Iris pigment epithelial cell (primary cell): ENCODE measurements at places on chromosomes 7 and 10.

DNA sequence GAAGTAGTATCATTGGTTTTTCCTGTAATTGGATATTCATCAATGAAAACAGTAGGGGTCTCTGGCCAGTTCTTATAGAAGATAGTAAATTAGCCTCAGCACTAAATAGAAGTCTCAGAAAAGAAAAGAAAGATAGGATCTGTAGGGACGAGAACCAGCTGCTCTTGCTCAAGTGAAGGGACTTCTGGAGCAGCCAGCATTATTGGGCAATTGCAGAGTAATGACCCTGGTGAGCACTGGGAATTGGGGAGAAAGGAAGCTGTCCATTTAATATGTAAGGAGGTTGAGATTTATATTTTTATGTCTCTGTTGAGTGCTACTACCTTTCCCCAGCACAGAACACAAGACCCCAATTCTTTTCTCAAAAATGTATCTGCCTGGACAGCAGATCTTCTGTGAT lies 61.2 kb upstream of the WNT16 start:
- DNase-seq, result no peak

DNA sequence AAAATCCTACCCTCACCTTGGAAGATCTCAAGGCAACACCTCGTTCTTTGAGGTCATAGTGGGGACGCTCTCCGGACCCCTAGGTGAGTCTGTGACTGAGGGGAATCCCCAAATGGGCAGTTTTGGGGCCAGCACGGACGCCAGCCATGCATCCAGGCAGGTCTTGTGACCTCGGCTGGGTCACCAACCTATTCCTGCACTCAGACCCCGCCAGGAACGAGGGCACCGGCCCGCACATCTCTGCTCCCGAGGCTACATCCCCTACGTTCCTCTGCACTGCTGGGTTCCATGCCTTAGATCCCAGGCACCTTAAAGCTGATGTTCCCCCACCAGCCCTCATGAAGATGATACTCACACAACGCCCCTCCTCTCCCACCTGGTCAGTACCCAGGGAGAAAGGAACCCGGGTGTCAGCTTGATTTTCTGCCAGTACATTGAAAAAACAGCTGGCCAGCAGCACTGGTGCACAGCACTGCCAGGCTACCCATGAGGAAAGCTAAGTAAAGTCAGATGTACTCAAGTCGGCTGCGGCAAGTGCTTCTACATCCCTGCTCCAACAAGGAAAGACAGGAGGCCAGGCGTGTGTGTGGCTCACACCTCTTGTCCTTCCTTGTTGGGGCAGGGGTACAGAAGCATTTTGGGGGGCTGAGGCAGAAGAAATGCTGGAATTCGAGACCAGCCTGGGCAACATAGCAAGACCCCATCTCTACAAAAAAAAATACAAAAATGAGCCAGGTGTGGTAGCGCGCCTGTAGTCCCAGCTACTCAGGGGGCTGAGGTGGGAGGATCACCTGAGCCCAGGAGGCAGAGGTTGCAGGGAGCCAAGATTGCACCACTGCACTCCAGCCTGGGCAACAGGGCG lies 48.1 kb downstream of the DIP2C start:
- DNase-seq, result no peak

DNA sequence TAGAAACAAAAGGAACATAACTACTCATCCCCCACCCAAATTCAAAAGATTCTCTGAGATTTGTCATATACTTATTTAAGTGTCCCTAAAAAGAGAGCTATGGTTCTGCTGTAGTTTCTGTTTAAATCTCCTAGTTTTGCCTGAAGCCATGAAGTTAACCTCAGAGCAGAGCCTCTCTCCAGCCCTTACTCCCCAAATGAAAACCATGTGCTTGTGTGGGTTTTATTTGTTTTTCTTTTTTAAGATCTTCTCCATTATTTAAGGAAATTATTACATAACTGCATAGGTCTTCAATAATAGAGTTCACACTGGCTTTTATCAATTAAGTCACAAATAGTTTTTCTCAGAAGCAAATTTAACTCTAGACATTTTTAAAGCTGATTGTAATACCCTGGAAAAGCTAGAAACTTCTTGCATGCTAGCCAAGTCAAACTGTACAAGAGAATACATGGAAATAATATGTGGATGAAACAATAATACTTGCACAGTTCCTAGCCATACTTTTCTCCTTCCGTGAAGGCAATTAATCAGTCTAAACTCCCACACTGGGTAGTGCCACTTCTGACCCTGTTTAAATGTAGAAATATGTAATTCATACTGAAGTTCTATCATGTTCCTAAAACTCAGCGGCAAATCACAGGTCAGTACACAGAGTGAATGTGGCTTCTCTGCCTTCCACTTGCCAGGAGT lies 579.7 kb downstream of the SUGCT start:
- no peak for DNase-seq

- no peak for DNase-seq
Measured at GRCh38 chr7:84092207-84092606, 102.4 kb downstream of the SEMA3A start.

DNA sequence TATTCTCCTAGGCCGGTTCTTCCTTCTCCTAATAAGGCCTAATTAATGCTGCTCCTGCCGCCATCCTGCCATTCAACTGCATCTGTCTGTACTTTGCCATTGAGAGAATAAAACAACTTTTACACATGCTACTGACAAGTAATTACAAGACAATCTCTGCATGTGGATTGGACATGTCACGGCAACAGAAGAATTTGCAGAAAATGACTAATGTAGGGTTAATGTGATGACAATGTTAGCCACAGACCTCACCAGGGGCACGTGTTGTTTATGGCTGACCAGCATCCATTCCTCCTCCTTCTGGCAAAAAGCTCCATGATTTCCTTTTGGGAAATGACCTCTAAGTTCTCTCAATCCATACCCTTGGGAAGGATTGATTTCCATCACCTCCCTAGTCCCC lies 58.0 kb downstream of the NEBL start:
- DNase-seq, result peak; percentile 9

GRCh38 chr10:52040486-52040885 lies 273.6 kb upstream of the DKK1 start:
- no peak for DNase-seq

DNA sequence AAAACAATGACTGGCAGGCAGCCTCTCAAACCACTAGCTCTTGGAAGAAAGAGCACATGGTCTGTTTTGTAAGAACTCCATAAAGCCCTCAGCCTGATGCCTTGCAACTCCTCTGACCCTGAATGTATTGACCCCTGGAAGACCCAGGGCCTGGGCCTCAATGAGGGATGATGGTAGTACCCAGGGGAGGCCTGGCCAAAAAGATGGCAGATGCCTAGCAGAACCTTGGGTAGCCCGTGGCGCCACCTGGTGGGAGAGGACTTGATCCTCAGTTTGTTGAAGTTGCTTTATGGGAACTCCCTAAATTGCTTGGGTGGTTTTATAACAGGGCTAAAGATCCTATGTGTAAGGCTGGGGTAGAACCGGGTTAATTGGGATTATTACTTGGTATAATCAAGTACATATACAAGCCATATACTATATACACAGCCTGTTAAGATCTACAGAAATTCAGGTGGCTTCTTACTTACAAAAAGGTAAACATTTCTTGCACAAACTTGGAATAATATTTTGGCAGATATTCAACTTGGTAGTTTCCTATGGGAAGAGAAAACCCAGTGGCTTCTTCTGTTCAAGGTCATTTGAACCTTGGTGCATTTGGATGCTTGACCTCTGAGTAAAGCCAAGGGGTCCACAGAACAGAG lies 95.8 kb upstream of the CACUL1 start:
- peak; percentile 66 for DNase-seq

GRCh38 chr10:110535958-110536891 lies 31.3 kb upstream of the SMC3 start:
- peak; percentile 93 for DNase-seq
